H4 (cell line): ENCODE measurements at places on chromosomes 6 and 20.
A peak's percentile ranks its signal among the peaks of the same experiment; 100 is the strongest.

GRCh38 chr6:82365016-82365795 is 1.6 kb downstream of the TPBG start:
- DNase-seq = no peak

- peak; percentile 20 for DNase-seq
Measured at GRCh38 chr6:35919085-35919826, 1.6 kb downstream of the SRPK1 start.

DNA sequence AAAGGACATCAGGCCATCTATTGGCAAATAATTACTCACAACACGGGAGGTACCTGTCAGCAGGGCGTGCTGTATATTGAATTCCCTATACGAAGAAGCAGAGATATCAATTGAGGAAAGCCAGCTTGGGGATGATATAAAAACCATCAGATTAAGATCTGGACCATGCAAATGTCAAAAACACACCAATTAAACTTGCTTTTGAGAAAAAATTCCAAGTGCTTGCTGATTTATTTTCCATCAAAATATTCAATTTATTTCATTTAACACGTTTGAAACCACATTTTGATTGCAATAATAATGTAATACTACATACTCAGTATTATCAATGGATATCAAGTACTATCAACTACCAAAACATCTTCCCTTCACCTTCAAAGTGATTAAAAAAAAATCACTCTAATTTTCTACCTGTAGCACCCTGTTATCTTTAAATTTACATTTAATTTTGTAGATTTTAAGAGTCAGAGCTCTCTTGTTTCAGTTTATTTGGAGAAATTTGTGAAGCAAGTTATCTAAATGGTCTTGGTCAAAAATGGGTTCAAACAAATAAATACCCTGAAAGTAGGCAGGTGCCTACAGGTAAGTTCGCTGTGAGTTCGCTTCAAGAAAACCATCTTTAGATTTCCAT is 6.8 kb upstream of the TBX18 start:
- DNase-seq = no peak

DNA sequence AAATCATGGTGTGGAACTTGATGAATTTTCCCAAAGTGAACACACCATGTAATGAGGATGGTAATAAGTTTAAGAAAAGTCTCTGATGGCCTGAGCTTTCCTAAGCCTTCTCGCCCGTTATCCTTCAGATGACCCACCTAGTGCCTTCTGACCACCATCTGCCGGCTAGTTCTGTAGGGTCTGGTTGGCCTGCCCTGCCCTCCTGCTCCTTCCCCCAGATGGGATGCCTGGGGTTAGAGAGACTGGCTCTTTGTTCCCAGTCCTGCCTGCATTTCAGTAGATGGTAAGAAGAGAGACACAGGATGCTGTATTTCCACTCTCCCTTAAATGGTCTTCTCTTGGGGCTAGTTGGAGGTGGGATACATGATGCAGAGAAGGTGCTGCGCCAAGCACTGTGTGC is 43.0 kb downstream of the TIAM2 start:
- no peak for DNase-seq

GRCh38 chr6:22596011-22596410 is 26.6 kb downstream of the HDGFL1 start:
- DNase-seq = no peak

DNA sequence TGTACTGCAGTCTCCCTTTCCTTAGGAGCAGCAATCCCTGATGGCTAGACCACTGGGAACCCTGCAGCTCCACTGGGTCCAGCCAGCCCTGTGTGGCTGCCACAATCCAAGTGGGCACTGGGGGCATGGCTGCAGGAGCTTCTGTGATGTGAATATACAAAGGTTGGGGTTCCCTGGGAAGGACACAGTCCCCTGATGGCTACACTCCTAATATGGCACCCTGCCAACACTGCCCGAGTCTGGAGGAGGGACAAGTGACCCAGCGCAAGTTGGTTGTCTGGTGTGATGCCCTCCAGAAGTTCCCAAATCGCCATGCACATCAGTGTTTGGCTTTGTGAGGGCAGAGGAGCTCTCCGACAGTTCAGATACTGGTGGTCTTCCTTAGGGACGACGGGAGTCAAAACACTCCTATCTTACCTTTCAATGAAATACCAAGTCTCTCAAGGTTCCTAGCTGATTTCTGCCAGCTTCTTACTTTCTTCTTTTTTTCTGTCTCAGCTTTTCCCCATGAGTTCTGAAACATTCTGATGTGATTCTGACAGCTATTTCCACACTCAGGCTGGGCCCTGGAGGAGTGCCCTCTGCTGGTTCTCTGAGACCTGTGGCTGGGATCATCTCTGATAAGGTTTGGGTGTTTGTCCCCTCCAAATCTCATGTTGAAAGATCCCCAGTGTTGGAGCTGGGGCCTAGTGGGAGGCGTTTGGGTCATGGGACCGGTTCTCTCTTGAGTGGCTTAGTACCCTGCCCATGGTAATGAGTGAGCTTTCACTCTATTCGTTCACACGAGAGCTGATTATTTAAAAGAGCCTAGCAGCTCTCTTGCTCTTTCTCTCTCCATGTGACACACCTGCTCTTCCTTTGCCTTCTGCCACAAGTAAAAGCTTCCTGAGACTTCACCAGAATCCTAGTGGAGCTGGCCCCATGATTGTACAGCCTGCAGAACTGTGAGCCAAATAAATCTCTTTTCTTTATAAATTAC is 15.5 kb upstream of the ZFP57 start:
- DNase-seq = no peak

GRCh38 chr6:149140137-149140909 is 177.2 kb upstream of the TAB2 start:
- DNase-seq = no peak

DNA sequence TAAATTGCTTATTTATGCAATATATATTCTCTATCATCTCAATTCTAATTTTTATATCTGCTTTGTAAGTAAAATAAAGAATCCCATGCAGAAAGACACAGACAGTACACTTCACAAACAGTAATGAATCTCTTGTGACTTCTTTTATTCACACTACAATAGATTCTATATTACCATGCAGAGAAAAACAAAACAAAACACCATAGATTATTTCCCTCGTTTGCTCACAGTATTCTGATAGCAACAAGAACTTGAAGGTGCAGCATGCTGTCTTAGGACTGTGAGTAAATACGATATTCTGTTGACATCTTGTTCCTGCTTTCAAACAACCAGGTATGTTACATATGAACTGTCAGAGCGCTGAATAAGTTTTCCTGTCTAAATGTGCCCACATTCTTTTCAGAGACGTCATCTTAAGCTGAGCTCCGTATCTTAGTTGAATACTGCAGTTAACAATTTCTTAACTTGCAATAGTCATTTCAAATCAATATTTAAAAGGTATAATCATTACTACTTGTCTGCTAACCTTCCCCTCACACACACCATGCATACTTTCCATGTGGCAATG is 140.1 kb downstream of the BTBD9 start:
- DNase-seq = no peak

DNA sequence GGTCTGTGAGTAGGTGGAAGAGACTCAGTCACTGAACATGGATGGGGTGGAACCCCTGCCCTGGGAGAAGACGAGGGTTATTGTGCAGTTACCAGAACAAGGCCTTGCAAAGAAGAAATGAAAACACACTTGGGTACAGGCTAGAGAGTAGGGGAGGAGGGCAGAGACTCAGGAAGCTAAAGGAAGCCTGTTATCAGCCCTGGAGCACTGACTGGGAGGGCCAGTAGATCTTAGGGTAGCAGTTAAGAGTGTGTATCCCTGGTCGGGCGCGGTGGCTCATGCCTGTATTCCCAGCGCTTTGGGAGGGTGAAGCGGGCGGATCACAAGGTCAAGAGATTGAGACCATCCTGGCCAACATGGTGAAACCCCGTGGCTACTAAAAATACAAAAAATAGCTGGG is 74.4 kb downstream of the SASH1 start:
- DNase-seq = no peak

DNA sequence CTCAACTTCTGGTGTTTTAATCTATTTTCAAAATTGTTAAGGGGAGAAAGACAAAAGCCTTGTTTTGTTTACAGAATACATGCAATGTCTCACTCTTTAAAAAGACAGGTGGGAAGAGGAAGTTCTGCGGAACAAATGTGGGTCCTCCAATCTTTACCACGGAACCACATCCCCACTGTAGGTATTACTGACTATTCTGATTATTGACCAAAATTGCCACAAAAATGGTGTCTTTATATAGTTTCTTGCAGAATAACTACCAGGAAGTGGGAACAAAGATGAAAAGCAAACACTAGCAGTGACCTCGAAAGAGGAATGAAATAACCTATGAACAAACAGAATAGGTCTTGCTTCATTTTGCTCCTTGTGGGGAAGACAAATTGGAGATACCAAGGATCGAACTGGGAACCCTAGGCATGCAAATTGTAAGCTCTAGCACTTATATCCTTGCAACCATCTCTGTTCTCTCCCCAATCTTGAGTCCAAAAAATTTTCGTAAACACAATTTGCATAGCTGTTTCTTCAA is 106.7 kb downstream of the GPX5 start:
- no peak for DNase-seq

- DNase-seq = no peak
Measured at GRCh38 chr6:18117136-18117535, 5.3 kb downstream of the NHLRC1 start.

- DNase-seq = no peak
Measured at GRCh38 chr6:35984701-35985100, 39.7 kb downstream of the SLC26A8 start.

- DNase-seq = no peak
Measured at GRCh38 chr6:129647044-129647443, 62.9 kb downstream of the ARHGAP18 start.

- DNase-seq = peak; percentile 81
Measured at GRCh38 chr20:14142171-14142570, 146.9 kb downstream of the MACROD2 start.
